ENCODE measurements at places on chromosomes 5 and 9. TPM values are rescaled to one million over a fixed set of nuclear protein-coding genes. Genes with fewer than 3 reads are reported as not detected.

CYSTM1 gene
- total RNA-seq, result 3.1 TPM

ARHGEF28 gene
- 8.4 TPM for total RNA-seq

MELK gene
- total RNA-seq, result 6.3 TPM

GABRA1 gene
- total RNA-seq, result not detected

FGF10 gene
- 4.7 TPM for total RNA-seq

PCDHGA3 gene
- total RNA-seq, result 2.1 TPM

SVEP1 gene
- 46.4 TPM for total RNA-seq

LIFR gene
- 101 TPM for total RNA-seq

HAPLN1 gene
- 1.6 TPM for total RNA-seq

TNFSF15 gene
- total RNA-seq, result 0.52 TPM

GFI1B gene
- total RNA-seq, result 1.0 TPM

IL13 gene
- not detected for total RNA-seq

SLC34A1 gene
- total RNA-seq, result not detected

QRFP gene
- not detected for total RNA-seq

CSF2 gene
- not detected for total RNA-seq

PHF24 gene
- under 0.01 TPM for total RNA-seq

IQGAP2 gene
- total RNA-seq, result 11.5 TPM

ANKRD20A1 gene
- not detected for total RNA-seq

ZFP2 gene
- 1.6 TPM for total RNA-seq

PKN3 gene
- total RNA-seq, result 2.1 TPM

F2RL2 gene
- under 0.01 TPM for total RNA-seq
